Activated T-cell treated with anti-CD3 and anti-CD28 coated beads, Interleukin-2, amount 50 U/mL, for 72 hours (primary cell): ENCODE measurements at places on chromosomes 5 and 9.

DNA sequence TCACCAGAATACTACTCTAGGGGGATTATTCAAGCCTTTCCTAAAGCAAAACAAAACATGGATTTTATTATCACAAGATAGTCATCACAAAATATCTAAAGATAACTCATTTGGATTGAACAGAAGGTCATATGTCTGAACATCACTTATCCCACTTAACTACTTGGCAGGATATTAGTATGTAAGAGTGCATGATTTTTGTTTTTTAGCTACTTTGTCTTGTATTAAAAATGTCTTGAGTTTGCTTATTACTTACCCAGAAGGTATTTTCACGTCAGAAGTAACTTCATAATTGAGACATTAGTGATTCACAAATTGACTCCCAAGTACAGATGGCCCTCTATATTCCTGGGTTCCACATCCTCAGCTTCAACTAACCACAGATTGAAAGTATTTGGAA is 113.8 kb downstream of the TLE4 start:
- DNase-seq: no peak

GRCh38 chr5:109739741-109740728 is 50.3 kb downstream of the MAN2A1 start:
- DNase-seq: no peak

GRCh38 chr5:15791859-15792258 is 291.9 kb downstream of the FBXL7 start:
- no peak for DNase-seq

DNA sequence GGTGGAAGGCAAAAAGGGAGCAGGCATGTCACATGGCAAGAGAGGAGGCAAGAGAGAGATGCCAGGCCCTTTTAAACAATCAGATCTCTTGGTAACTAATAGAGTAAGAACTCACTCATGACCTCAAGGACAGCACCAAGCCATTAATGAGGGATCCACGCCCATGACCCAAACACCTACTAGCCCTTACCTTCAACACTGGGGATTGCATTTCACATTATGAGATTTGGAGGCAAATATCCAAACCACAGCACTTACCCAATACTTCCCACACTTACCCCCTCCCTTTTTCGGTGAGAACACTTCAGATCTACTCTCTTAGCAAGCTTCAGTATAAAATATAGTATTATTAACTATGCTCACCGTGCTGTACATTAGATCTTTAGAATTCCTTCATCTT is 41.9 kb downstream of the ZNF354A start:
- DNase-seq: no peak

- no peak for DNase-seq
Observed at GRCh38 chr5:93611273-93611975, 28.4 kb downstream of the NR2F1 start.

DNA sequence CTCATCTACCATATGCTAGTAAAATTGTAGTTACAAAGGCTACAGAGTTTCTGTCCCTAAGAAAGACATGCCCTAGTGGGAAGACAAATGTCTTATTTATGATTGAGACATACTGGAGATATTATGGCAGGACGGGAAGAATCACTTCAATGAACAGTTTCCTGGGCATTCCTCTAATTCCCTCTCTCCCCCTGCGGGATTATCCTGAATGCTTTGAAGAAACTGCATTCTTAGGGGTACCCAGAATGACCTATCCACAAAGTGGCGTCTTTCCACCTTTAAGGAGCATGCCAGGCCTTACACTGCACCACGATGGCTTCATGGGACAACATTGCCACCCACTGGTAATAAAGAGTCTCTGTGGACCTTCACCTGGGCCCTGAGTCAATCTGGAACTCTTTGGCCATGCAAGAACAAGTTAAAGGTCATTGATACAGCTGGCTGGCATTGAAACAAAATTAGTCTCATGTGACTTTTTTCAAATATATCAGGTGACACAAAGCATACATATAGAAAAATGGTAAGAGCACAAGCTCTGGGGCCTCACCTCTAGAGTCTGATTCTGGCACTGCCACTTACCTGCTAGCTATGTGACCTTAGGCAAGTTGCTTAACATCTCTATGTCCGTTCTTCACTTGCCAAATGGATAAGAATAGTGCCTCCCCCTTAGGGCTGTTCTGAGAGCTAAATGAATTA is 32.0 kb downstream of the ANKRD55 start:
- peak; percentile 63 for DNase-seq

DNA sequence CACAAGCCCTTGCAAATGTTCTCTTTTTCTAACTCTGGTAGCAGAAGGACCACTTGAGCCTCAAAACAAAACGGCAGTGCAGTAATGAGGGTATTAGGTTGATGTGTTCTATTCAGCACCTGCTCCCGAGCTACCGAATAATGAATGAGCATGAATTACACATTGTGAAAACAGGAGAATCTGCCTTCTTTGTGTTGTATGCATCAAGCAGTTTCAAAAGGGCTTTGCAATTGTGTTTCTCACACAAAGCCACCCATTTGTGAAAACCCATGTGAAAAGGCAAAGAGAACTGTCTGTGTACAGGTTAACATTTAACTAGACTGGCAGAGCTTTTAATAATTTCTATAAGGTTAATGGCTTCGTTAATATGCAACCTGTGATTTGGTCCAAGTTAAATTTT is 97.8 kb downstream of the STK32A start:
- no peak for DNase-seq

DNA sequence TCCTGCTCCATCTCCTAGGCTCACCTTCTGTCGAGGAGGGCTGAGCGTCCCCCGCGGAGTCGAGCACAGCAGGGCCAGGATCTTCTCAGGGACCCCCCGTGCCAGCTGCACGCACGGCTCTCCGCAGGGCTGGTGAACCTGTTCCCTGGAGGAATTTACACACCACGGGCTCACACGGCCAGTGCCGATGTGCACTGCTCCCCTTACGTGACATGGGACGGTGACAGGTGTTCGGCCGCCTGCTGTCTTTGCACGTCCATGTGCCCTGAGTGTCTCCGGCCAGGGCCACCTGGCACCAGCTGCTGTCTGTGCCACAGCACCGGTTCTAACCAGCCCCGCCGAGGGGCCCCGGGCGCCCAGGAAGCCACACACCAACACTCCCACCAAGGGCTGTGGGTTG is 8.7 kb upstream of the AGPAT2 start:
- DNase-seq: no peak

DNA sequence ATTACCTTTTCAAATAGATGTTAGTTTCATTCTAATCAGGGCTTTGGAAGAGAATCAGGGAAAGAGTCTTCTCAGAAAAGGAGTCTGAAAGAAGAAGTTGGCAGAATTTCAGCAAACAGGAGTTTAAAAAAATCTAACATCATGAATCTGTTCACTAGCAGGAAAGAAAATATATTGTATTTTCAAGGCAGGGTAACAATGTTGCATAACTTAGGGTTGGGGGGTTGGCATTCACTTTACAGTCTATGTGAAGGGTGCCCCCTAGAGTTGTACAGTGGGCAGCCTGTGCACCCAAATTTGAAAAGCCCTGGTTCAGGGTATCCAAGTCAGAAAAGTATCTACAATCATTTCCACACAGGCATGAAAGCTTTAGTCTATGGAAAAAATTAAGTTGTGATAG is 348.4 kb upstream of the SLC30A5 start:
- DNase-seq: peak; percentile 2

DNA sequence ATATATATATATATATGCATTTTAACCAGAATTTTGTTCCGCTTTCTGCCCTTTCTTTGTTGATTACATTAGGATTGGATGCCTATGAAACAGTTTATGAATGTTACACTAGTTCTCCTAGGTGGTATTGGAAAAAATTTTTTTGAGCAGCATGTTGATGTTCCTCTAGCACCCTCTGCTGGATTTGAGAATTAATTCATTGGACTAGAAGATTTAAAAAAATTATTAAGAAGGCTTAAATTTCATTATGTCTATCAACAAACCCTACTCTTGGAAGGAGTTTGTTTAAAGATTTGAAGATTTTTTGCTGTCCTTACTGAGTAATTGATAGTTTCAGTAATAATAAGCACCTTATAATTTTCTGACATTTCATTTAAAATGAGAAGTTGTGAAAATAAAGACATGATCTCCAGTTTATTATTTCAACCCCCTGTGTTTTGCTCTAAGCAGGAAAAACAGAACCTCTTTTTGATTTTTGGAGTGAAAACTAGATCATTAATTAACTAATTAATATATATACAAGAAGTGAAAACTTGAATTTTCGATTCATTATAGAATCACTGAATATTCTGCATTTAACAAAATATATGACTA is 89.6 kb downstream of the CCDC171 start:
- no peak for DNase-seq

DNA sequence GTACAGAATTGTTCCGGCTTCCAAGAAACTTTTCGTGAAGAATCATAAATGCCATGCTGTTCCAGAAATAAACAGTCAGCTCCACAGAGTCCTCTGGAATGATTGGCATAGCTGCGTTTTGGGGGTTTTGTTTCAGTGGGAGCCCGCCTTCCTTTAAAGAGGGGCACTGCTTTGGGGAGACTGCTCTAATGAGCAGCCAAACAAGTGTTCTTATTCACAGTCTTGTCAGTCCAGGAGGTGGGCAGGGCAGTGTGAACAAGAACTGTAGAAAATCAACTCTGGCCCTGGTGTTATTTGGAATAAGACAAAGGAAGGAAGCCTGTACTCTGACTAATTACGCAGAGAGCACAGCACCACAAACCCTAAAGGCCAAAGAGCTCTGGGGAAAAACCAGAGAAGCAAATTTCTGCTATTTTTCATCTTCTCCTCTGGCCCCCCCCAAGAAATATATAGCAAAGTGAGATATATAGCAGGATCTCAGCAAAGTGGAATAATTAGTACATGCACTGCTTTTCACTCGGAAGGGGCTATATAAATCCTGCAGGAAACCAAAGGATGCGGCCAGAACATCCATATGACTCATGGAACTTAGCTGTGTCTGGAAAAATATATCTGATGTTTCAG is 92.9 kb downstream of the GLDC start:
- DNase-seq: no peak

DNA sequence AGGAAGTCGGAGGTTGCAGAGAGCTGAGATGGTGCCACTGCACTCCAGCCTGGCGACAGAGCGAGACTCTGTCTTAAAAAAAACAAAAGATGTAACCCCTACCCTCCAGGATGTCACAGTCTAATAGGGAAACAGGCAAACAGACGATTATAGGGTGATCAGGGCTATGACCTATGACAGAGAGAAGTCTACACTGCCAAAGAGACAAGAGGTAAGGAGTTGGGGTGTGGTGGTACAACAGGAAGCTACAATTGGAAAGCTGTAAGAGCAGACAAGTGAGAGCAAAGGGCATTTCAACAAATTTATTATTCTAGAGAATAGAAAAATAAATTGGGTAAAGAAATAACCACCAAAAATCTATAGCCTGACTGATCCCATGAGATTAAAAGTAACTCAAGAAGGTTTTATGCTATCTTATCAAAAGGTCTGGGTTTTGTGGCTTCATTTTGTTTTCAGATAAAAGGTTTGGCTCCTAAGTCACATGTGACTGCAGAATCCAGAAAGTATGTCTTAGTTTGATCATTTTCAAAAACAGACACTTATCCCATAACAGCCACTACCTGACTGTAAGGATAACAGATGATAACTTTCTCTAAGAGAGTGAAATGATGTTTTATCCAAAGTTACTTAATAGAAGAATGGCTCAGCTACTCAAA is 7.3 kb downstream of the CDC26 start:
- DNase-seq: no peak

DNA sequence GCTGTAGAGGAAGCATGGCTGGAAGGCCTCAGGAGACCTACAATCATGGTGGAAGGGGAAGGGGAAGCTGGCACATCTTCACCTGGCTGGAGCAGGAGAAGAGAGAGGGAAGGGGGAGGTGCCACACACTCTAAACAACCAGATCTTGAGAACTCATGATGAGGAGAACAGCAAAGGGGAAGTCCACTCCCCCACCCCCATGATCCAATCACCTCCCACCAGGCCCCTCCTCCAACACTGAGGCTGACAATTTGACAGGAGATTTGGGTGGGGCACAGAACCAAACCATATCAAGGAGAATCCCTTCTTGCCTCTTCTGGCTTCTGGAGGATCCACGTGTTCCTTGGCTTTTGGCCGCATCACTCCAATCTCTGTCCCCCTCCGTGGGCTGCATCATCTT is 13.1 kb upstream of the CMBL start:
- no peak for DNase-seq

DNA sequence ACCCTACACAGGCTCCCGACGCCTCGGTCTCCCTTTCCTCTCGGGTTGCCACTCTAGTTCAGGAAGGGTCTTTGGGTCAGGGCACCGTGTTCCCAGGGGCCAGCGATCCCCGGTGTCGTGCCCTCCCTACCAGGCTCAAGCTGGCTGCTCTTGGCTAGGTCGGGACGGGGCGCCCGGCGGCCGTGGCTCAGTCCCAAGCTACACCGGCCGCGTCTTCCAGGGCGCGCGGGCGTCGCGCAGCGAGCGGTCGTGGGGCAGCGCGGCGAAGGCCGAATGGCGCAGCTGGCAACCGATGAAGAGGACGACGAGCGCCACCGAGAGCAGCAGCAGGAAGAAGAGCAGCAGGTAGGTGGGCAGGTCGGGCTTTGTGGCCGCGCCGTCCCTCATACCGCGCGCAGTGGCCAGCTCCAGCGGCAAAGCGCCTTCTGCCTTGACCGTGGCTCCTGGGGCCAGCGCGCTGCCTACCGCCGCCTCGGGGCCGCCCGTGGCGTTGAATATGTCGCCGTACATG is 892 bp downstream of the SMIM32 start:
- no peak for DNase-seq

DNA sequence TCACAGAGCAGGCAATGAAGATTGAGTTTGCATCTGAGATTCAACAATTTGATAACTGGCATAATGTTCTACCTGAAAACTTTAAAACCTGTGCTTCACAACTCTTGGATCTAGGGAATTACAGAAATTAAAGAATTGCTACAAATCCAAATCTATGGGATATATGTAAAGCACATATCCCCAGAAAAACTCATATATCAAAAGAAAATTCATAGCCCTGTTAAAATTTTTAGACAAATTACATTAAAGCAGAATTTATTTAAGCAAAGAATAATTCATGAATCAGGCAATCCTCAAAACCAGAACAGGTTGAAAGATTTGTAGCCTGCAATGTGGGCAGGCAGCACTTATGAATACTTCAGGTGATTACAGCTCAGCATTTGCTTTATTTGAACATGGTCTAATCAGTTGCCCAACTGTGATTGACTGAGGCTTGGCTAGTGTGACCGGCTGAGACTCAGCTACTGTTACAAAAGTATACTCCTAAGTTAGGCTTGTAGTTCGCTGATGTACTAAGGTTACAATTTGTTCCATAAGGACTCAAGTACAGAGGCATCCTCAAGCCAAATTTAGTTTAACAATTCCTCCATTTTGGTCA is 10.3 kb upstream of the UBTD2 start:
- DNase-seq: no peak

GRCh38 chr5:157548513-157549282 is 26.9 kb downstream of the ADAM19 start:
- DNase-seq: no peak

DNA sequence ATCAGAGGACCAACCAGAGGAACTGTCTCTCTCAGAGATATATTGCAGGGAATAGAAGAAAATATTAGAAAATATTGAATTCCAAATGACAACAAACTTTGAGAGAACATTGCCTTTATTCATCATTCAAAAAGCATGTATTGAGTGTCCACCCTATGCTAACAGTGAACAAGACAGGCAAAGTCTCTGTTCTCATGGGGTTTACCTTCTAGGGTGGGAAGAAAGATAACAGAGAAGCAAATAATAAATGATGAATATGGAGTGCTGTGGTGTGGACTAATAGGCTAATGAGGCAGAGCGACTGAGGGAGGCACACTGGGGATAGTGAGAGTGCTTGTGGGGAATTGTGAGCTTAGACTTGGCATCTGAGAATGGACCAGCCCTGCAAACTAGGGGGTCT is 43.4 kb upstream of the SHB start:
- DNase-seq: no peak

GRCh38 chr9:110257097-110257841 is 962 bp upstream of the TXN start:
- peak; percentile 14 for DNase-seq
